Stimulated activated CD8-positive, alpha-beta memory T cell treated with anti-CD3 and anti-CD28 coated beads, Interleukin-4, amount 100 ng/mL, for 1 hour (primary cell): ENCODE measurements at places on chromosomes 13 and 19.

GRCh38 chr13:30375265-30375835, 46.9 kb upstream of the UBE2L5 start:
- no peak for DNase-seq

- no peak for DNase-seq
Observed at GRCh38 chr13:99288089-99288488, 19.1 kb downstream of the GPR183 start.

GRCh38 chr13:59343132-59343531, 820.6 kb downstream of the DIAPH3 start:
- DNase-seq = no peak

GRCh38 chr13:40127476-40127875, 472.0 kb downstream of the COG6 start:
- no peak for DNase-seq

DNA sequence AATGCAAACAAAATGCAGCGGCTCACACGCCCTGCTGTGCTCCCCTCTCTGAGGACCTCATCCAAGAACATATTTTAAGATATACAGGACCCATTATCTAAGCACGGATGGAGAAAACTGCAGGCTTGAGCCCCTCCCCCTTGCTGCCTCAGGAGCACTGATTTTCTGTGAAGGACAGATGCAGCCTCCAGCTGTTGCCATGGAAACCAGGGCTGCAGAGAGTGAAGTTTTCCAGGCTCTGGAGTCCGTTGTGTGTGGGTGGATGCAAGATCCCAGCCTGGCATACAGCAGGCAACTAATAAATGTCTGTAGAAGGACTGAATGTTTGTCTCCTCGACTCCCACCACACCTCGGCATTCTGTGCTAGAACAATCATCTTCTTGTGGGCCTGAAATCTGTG, 105.6 kb upstream of the PEG3 start:
- DNase-seq = no peak

GRCh38 chr13:105816994-105817393, 718.5 kb downstream of the EFNB2 start:
- DNase-seq = no peak

GRCh38 chr13:42876887-42877545, 95.6 kb downstream of the FAM216B start:
- DNase-seq = no peak

DNA sequence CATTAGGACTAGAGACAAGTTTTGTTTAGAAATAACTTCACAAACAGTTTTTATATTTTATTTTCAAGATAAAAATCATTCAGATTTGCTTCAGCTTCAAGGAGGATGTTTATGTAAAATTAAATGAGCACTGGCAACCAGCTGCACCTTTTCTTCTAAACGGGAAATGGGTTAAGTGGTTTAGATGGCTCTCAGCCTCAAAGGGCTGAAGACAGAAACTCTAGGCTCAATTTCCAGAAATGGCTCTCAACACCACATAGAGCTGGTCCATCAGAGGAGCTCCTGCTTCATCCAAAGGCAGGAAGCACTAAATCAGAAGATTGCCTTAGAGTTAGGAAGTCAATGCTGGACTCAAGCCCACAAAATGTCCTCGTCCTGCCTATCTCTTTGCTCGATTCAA, 74.7 kb downstream of the ZNF429 start:
- DNase-seq = no peak

DNA sequence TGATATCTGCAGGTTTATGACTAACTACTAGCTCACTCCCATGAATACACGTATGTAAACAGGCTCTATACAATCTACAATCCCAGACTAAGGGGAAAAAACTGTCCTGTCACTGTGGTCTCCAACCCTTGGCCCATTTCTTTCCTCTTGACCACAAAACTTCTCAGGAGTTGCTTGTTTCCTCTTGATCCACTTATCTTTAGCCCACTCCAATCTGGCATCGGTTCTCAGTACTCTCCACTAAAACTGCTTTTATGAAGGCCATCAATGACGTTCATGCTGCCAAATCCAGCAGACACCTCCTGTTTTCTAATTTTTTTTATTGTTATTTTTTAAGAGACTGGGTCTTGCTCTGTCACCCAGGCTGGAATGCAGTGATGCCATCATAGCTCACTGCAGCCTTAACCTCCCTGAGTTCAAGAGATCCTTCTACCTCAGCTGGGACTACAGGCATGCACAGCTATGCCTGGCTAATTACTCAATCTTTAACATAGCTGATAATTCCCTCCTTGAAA, 31.9 kb upstream of the USPL1 start:
- DNase-seq = no peak

DNA sequence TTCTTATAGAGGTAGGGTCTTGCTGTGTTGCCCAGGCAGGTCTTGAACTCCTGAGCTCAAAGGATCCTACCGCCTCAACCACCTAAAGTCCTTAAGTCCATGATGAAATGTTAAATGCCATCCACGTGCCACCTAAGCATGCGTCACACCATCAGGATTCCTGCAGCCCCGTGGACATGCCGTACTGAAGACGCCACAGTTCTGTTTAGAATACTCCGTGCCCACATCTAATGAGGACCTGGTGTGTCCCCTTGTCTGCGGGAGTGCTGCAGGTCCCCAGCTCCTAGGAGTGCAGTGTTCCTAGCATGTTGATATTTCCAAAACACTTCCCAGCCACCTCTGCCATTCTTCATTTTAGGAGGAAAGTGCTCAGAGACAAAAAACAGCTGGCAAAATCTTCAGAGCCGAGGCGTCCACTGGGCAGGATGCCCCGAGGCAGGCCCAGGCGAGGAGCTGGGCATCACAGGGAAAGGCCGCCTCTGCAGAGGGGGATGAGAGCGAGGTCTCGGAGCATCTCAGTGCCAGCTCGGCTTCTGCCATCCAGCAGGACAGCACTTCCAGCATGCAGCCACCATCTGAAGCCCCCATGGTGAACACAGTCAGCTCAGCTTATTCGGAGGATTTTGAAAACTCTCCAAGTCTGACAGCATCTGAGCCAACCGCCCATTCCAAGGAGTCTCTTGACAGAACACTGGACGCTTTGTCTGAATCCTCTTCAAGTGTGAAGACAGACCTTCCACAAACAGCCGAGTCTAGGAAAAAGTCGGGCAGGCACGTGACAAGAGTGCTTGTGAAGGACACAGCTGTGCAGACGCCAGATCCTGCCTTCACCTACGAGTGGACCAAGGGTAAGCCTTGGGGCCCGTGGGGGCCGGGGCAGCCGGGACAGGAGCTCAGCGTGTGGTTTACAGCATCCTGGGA, 13.2 kb downstream of the C19orf44 start:
- no peak for DNase-seq

- no peak for DNase-seq
Observed at GRCh38 chr19:17296976-17297375, 6.2 kb downstream of the ABHD8 start.
